Left ventricle myocardium superior (tissue), 1 donor: ENCODE measurements at places on chromosomes 12 and 14. TPM values are rescaled to one million over a fixed set of nuclear protein-coding genes. Genes with fewer than 3 reads are reported as not detected.

GRCh38 chr12:94111302-94111701 is 37.1 kb upstream of the PLXNC1 start:
- DNase-seq: no peak

GRCh38 chr14:96799489-96800054 is 2.4 kb downstream of the VRK1 start:
- no peak for DNase-seq

DNA sequence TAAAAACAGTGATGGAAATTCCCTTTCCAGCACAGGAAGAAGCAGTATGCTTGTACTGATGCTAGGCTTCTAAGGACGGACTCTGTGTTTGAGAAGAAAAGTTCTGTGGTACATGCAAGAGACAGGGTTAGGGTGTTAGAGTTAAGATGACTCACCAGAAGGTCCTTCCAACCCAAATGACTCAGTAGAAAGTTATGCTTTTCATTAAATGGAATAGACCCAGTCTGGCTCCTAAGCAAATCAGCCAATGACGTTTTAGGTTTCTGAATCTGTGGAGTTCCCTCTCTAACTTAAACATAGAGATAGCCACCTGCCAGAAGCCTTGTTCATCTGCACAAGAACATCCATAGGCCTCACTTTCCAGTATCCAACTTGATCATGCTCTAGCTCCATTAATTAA is 5.7 kb downstream of the PTHLH start:
- no peak for DNase-seq

DNA sequence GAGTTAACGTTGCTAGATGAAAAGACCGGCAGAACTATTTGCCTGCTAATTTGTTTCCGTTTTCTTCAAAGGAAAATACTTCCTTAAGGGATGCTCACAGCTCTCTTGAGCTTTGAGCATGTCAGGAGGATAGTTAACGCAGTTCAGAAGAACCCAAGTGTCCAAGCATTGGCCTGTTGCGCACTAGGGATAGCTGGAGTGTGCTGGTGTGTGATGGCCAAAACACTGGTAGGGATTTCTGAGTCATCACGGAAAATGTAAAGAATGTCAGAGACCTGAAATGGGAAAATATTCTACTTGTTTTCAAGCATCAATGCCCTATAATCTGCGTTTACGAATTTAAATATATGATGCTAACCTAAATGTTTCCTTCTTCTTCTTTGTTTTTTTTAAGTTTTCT is 97.8 kb downstream of the VRK1 start:
- DNase-seq: no peak

GRCh38 chr12:38745601-38746000 is 159.8 kb downstream of the CPNE8 start:
- DNase-seq: no peak

DNA sequence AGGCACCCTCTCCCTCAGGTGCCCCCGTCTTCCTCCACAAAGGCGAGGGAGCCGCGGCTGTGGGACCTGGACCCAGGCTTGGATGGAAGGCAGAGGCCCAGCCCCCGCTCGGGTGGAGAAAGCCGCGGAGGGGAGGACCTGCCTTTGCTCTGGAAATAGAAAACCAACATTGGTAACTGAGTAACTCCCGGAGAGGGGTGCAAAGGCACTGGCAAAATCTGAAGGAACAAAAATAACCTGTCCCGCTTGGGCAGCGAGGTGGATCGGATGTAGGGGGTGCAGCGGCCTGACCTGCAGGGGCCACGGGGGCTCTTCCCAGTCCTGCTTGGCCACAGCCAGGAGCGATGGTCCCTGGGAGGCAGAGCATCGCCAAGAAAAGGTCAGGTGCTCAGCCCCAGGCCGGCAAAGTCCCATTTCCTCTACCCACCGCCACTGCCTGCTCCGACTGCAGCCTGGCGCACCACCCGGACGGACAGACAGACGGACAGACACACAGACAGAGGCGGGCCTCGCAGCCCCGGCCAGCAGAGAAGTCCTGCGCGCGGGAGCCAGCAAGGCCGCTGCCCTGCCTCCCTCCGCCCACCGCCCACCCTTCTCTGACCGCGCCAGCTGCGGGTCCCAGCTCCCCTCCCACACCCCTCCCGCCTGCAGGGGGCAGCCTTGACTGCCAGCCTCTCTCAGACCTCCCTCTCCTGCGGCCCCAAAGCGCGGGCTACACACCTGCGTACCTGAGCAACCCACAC is 21.4 kb upstream of the TMEM106C start:
- DNase-seq: no peak

DNA sequence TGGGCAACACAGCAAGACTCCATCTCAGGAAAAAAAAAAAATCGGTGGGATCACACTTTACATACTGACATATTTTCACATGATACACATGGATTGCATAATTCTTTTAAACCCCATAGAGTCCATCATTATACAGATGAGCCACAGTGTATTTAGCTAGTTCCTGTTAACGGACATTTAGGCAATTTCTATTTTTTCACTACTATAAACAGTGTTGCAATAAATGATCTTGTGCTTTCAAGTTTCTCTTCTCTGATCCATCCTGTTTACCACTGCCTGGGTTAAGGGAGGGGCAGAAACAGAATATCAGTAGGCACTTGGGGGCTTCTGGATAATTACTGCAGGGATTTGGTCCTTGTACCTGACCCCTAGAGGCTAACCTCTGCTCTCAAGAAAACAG is 43.4 kb upstream of the SPTLC2 start:
- no peak for DNase-seq

DNA sequence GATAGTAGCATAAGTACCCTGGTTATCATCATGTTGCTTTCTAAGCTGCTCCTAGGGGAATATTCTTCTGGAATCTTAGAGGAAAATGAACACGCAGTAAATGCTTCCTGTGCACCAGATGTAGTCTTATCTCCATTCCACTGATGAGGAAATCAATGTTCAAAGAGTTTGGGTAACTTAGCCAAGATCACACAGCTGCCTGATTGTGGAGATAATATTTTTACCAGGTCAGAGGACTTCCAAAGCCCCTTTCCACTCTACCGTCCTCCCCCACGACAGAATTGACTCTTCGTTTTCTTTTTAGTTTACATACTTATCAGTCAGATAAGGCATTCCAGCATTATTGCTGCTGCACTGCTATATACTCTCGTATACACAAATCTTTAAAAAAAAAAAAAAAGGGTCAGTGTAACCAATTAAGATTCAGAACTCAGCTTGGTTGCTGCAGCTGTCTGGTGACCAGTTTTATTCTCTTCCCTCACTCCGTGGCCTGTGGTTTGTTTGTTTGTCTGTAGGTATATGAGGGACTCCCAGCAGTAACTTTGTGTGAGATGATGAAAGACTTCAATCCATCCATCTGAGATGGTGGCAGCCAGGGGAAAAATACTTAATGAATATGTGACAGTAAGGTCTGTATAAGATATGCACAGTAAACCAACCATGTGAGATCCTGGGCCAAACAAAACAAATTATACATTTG is 110.5 kb downstream of the TGFB3 start:
- no peak for DNase-seq

DNA sequence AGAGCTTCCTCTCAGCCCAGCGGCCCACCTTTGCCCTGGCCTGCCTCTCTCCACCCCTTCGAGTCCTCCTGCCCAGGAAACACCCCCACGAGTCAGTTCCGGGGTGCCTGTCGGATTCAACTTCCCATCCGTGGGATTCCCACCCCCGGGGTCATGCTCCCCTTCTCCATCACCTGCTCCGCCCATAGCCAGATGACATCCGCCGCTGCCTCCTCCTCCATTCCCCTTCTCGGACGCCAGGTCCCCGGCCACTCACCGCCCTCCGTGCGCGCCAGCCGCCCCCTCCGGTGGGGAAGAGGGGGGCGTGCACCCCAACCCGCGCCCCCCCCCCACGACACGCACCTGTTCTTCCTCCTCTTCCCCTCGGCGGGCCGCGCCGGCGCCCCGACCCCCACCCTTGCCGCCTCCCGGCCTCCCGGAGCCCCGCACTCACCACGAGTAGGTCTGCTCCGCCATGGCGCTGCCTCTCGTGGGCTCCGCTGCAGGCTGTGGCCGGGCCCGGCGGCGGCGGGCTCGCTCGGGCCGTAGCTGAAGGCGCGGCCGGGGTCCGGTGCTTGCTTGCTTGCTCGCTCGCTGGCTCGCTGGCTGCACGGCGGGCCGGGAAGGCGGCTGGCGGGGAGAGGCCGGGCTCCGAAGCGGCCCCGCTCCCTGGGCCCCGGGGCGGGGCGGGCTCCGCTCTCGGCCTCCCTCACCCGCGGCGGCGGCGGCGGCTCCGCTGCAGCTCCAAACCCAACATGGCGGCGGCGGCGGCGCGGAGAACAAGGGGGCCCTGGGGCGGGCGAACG is 554 bp downstream of the SPPL3 start:
- peak; percentile 68 for DNase-seq

DNA sequence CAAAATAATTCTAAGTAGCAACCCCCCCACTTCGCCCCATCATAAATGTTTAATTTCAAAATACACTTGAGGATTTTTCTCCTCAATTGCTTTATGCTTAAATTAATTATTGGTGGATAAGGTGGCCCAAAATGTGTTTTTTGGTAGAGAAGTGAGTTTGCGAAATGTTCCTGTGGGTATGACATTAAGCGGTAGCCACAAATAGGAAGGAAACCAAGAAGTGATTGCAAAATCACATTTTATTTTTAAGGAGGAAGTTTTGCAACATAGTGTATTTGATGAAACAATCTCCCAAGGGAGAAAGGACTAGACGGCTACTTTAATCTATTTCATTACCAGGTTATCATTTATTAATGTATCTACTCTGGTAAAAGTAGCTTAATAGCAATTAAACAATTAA is 25.5 kb downstream of the SLC25A3 start:
- no peak for DNase-seq

GRCh38 chr12:79706156-79706555 is 15.4 kb upstream of the PAWR start:
- DNase-seq: no peak

- DNase-seq: no peak
These were observed 10.7 kb downstream of the POMT2 start for GRCh38 chr14:77310026-77310425.

- DNase-seq: no peak
These were observed 124.9 kb downstream of the TSPAN9 start for GRCh38 chr12:3202096-3202495.

- no peak for DNase-seq
These were observed 575.5 kb downstream of the ALG10 start for GRCh38 chr12:34597548-34598351.

GRCh38 chr12:8665759-8666158 is 3.1 kb upstream of the MFAP5 start:
- no peak for DNase-seq

DNA sequence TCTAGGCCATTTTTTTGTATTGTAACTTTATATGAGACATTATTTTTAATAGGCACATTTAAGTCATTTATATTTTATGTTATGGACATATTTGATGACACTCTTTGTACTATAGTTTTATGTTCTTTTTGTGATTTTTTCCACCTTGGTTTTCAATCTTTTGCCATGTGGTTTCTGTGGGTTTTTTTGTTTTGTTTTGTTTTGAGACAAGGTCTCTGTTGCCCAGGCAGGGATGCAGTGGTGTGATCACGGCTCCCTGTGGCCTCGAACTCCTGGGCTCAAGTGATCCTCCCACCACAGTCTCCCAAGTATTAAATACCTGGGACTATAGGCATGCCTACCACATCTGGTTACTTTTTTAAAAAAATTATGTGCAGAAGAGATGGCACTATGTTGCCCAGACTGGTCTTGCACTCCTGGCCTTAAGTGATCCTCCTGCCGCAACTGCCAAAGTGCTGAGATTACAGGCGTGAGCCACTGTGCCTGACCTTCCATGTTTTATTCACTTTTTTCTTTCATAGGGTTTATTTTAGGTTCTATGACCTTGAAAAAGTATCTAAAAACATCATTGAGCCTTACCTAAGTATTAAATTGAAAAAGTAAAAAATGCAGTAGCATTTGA is 16.3 kb downstream of the MSRB3 start:
- no peak for DNase-seq

DNA sequence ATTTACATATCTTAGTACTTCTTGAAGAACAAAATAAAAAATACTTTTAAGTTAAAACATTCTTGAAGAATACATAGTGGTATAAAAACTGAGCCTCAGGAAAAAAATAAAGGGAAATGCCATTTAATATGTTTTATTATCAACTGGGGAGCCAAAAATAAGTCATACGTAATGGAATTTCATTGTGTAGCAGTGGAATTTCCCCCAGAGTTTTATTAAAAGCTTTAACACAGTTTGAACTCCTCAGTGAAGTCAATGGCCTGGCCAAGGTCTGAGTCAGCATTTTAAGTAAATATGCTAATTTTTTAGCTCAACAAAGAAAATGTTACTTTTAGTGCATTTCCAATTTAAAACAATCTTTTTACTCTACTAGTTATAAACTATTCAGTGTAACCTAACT is 350.1 kb upstream of the ATP2B1 start:
- DNase-seq: no peak

The EIF2S3B gene
- total RNA-seq: not detected

The LALBA gene
- total RNA-seq: not detected

The SLC24A4 gene
- total RNA-seq: 0.52 TPM

The GUCY2C gene
- not detected for total RNA-seq

The FGF23 gene
- not detected for total RNA-seq

The KRT85 gene
- total RNA-seq: not detected

The KNTC1 gene
- 3.5 TPM for total RNA-seq

The CLEC2A gene
- not detected for total RNA-seq

The AMDHD1 gene
- 0.35 TPM for total RNA-seq

The ANKS1B gene
- total RNA-seq: 2.5 TPM
